Substantia nigra (tissue), 51 donors: ENCODE measurements at places on chromosomes 1 and 21.

- DNase-seq: no peak
Measured at GRCh38 chr21:31772674-31773555, 41.0 kb upstream of the SCAF4 start.

- DNase-seq: no peak
Measured at GRCh38 chr1:159914252-159915018, 10.9 kb downstream of the TAGLN2 start.

DNA sequence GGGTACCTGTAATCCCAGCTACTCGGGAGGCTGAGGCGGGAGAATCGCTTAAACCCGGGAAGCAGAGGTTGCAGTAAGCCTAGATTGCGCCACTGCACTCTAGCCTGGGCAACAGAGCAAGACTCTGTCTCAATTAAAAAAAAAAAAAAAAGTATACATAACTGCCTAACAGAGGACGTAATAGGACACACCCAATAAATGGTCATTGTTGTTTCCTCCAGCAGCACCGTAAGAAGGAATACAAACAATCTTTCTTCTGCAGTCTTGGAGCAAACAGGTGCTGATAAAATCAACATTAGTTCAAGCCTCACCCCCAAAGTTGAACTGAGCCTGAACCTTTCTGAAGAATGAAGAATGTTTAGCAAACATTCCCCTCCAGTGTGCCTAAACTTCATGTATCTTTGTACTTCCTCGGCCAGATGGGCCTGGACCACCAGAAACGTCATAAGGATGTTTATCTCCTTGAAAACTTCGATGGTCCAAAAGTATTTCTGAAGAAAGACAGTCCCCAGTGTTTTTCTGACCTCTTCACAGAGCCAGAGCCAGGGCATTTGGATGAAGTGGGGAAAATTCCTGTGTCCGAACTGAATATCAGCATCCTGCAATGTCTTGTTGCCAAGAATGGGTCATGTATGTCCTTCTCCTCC is 136.8 kb upstream of the F3 start:
- DNase-seq: no peak

DNA sequence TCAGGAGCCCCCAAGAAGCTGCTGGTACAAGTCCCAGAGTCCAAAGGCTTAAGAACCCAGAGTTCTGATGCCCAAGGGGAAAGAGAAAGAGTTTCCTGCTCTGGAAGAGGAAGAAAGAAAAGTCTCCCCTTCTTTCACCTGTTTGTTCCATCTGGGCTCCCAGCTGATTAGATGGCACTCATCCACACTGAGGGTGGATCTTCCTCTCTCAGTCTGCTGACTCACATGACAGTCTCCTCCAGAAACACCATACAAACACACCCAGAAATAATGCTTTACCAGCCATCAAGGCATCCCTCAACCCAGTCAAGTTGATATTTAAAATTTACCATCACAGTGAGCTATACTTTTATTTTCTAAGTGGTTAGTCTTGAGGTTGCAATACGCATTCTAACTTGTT is 257.9 kb downstream of the PAPPA2 start:
- no peak for DNase-seq

- no peak for DNase-seq
Measured at GRCh38 chr1:185058876-185059275, 13.5 kb downstream of the RNF2 start.

- DNase-seq: no peak
Measured at GRCh38 chr1:15620155-15620545, 2.9 kb downstream of the DDI2 start.

- DNase-seq: no peak
Measured at GRCh38 chr1:166600574-166600973, 238.7 kb upstream of the POGK start.

- no peak for DNase-seq
Measured at GRCh38 chr1:11466416-11466815, 12.5 kb upstream of the DISP3 start.

GRCh38 chr1:4312024-4312423 is 342.4 kb upstream of the AJAP1 start:
- no peak for DNase-seq

GRCh38 chr1:207851696-207852095 is 59.2 kb downstream of the CD34 start:
- no peak for DNase-seq

DNA sequence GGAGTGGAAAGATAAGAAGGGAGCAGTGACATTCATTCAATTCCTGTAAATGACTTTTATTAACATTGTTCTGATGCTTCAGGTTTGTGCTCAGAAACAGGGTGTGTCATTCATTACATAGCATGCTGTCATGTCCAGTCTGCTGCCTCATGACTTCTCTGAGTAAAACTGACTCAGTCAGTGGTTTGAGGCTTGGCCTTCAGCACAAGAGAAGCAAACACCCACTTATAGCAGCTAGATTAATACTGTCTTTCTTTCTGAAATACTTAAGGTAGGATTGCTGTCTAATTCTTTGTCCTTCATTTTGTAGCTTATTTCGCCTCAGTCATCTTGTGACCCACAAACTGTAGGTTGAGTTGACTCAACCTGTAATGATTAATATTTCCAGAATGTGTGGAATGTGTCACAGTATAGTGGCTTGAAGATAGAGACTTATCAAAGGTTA is 32.9 kb downstream of the RASAL2 start:
- no peak for DNase-seq

DNA sequence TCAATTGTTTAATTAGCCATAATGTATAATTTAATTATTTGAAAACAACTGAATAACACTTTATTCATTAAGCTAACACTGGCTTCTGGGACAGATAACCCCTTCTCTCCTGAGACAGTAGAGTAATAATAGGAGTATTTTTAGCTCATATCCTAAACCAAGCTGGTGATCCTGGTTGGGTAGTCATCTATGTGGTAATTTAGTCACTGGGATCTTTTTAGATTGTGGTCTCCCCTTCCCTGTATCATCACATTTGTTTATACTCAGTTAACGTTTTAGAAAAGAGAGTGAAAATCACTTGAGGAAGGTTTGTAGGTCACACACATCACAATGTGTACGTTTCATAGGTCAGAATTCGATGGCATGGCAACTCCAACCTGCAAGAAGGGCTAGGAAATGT is 1356.6 kb upstream of the ADGRL2 start:
- no peak for DNase-seq

DNA sequence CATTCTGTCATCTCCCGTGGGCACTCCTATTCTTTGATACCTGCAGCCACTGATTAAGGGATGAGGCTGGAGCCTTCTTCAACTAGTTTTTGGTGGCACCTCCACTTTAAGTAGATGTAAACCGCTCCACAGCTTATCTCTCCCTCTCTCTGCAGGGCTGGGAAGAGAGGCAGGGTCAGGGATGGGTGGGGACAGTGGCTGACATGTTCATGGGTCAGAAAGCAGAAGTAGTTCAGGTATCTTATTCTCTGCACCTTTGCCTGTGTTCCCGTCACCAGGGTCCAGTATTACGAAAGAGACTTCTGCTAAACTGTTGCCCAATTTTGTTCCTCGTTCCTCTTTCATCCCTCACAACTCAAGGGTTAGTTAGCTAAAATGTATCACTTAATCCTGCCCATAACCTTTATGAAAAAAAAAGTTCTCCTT is 51.7 kb upstream of the EDEM3 start:
- no peak for DNase-seq

DNA sequence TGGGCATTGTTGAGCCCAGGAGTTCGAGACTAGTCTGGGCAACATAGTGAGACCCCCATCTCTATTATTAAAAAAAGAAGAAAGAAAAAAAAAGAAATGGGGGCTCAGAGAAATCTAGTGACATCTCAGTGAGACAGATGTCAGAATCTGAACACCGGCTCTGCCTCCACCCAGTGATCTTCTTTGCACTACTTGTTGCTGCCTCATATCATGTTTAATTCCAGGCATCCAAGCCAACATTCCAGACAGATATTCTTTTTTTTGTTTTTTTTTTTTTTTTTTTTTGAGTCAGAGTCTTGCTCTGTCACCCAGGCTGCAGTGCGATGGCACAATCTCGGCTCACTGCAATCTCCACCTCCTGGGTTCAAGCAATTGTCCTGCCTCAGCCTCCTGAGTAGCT is 5.0 kb upstream of the ARL8A start:
- DNase-seq: no peak

DNA sequence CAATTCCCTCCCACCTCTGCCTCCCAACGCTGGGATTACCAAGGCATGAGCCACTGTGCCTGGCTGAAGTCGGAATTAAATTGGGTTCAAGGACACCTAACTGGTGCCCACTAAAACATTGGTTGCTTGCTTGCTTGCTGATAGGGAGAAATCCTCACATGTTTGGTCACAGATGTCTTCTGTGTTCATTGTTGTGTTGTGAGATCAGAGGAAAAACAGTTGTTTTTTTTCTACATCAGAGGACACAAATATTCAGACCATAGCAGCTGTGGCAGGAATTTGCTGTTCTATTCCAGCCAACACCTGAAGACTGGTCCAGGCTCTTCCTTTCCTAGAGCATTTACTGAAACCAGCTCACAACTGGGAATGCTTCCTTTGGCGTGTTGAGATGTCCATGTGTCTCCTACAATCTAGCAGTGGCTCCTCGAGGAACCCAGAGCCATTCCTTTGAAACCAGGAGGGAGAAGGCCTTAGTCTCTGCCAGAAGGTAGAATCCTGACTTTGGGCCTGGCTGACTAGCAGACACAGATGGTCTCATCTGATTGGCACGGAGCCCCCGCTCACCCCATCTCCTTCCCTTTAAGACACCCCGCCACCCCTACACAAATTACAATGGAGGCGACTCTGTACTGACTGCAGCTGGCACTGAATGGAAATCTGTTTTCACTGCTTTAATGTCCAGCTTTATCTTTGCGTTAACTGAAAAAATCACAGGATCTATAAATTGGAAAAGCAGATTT is 24.3 kb upstream of the TRIM17 start:
- DNase-seq: no peak
